ENCODE measurements at places on chromosomes 3 and 15.
A peak's percentile ranks its signal among the peaks of the same experiment; 100 is the strongest.

GRCh38 chr3:37671926-37672325, 189.8 kb upstream of the CTDSPL start:
- DNase-seq, result no peak

GRCh38 chr3:119258915-119259314, 18.2 kb upstream of the B4GALT4 start:
- peak; percentile 30 for DNase-seq

DNA sequence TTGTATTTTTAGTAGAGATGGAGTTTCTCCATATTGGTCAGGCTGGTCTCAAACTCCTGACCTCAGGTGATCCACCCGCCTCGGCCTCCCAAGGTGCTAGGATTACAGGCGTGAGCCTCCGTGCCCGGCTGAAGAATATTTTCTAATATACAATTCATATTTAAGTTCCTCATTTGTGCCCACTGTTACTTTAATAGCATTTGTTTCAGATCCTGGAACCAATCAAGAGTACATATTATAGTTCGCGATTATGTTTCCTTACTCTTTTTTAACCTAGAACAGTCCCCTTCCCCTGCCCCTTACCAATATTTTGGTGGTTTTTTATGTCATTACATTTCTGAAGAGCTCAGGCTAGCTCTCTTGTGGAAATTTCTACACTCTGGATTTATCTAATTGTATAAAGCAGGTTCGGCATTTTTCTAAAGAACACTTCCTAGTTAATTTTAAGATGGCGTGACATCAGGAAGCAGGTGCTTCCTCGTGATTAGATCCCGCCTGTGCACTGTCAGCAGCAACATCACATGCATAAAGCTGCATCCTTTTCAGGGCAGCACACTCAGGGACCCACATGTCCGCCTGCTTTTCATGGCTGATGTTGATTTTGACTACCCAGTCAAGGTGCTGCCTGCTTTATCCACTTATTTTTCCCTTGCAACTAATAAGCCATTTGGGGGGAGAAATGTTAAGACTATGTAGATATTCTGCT, 88.7 kb upstream of the EPHB3 start:
- peak; percentile 19 for DNase-seq

- no peak for DNase-seq
Observed at GRCh38 chr3:177547711-177548350, 350.5 kb upstream of the TBL1XR1 start.

DNA sequence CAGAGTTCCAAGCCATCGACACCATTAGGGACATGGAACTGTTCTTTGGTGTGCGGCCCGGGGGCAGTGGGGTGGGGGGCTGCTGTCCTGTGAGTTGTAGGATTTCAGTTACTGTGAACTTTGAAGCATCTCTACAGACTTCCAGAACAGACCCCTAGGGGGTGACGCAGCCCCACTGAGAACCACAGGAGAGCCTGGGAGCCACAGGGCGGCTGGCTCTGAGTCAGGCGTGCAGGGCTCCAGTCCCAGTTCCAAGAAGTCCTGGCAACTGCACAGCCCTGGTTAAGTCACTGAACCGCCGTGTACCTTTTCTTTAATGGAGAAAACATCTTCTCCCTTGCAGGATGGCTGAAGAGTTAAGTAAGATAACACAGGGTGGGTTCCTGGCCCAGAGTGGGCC, 23.5 kb upstream of the LRTM1 start:
- peak; percentile 40 for DNase-seq

DNA sequence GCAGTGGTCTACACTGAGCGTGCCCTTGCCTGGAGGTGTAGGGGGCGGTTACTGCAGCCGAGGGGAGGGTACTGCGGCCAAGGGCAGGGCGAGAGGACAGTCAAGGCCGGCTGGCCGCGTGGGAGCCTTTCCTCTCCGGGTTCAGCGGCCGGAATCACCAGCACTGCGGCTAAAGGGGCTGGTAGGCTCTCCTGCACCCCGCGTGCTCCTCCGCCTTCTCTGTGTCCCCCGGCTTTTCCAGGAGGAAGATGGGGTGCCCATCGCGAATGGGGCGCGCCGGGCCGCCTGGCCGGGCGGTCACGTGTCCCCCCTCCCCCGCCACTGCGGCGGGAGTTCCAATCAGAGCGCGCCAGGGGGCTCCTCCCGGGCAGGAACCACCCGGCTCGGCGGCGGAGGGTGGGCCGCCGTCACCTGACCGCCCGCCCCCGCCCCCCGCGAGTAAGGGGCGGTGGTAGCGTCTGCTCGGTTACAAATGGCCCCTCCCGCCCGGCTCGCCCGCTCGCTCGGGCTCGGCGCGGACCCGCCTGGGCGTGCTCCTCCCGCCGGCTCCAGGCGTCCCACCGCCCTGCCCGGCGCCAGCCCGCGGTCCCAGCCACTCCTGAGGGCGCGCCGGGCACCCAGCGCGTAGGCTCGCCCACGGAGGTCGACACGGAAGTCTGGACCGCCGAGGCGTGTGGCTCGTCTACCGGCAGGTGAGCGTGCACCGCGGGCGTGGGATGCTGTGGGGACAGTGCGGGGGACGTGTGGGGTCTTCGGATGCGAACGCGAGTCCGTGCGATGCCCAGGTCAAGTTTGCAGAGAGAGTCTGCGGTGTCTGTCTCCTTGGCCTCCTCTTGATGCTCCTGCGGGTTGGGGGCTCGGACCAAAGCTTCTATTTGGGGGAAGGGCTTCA, 242.6 kb upstream of the TOPAZ1 start:
- DNase-seq, result no peak

DNA sequence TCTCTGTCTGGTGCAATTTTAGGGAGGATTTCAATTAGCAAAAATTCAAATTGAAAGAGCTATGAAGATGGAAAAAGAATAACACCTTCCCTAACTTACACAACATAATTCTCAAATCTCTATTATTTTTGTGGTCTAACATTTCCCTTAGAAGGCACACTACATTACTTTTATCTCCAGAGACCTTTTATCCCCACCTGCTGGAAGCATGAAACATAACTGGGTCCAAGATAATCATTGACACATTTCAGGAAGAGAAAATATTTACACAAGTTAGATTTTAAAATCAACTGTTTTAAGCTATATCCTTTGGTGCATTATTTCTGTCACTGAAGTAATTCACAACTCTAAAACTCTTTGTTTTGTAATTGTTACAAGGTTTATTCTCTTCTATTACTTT, 779.5 kb downstream of the ROBO1 start:
- DNase-seq, result peak; percentile 1

DNA sequence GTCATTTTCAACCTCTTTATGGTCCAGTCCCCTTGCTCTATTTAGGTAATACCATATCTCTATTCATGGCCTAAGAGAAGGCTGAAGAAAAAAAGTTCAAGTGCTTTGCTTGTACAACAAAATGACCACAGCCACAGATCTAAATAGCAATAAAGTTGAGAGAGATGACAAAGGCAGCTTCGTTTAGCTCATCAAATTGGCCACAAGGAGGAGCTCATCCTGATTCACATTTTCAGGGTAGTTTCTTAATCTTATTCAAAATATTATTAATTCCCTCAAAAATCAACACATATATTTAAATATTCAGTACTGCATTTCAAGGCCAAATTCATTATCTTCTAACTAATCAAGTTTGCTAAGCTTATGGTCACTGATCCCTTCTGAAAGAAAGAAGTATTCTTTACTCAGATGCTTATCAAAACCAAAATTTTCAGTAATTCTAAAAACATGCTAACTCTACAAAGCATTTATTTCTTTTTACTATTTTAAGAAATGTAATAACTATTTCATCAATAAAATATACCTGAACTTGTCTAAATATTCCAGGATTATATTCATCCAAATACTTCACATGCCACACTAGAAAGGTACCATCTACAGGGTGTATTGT, 85.5 kb downstream of the DMXL2 start:
- peak; percentile 37 for DNase-seq

DNA sequence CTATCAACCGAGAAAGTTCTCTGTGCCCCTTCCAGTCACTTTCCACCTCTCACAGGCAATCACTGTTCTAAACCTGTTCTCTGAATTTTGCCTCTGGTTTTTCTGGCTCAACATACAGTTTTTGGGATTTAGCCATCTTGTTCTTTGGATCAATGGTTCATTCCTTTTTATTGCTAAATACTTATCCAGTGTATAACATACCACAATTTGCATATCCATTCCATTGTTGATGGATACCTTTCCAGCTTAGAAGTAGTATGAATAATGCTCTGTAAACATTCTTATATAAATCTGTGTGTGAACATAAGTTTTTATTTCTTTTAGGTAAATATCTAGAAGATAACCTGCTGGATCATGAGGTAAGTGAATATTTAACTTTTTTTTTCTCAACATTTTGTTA, 87.8 kb upstream of the FNDC3B start:
- DNase-seq, result no peak

GRCh38 chr3:52020796-52021195, 25.1 kb upstream of the RPL29 start:
- no peak for DNase-seq

- no peak for DNase-seq
Observed at GRCh38 chr3:153172796-153173757, 11.1 kb downstream of the RAP2B start.

GRCh38 chr3:52787246-52787645, 7.3 kb upstream of the ITIH3 start:
- DNase-seq, result no peak
